ENCODE measurements at places on chromosomes 5 and 9.
A peak's percentile ranks its signal among the peaks of the same experiment; 100 is the strongest.

DNA sequence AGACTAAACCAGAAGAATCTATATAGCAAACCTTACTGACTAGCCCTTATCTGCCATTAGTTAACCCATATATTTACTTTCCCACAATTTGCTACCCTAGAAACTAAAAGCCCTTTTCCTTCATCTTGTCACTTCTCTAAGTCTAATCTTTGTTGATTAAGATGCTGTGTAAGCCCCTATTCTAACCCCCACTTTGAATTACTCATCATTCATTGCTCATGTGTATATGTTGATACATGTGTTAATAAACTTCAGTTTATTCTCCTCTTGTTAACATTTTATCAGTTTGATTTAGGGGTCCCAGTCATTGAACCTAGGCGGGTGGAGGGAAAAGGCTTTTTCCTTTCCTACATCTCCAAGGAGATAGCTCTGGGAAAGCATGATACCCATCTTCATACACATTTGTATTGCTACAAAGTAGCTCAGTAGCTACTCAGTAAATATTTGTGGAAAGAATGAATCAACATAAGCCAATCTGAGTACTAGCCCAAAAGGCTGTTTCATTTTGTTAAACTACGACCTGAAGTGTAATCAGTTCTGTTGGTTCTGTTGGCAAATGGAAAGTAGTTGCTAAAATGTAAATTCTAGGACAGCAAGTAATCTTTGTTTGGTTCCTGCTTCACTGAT is 35.1 kb upstream of the NDFIP1 start:
- no peak for DNase-seq

- no peak for DNase-seq
Measured at GRCh38 chr9:23413541-23413940, 412.5 kb downstream of the ELAVL2 start.

DNA sequence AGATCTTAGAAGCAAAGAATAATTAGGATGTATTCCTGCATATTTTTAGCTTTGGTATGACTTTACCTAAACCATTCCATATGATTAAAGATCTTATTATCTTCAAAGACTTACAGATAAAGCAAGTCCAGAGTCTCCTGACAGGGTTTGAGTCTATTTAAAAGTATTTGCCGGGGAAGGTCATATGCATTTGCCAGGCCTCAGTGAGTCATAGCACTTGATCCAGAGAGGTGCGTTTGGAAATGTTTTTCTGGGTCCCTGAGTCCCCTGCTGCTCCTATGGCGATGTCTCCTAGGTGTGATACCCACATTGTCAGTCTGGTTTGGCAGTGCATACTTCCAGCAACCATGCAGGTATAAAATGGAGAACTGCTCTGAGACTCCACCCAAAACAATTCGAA is 217.0 kb downstream of the FBXL7 start:
- peak; percentile 29 for DNase-seq

DNA sequence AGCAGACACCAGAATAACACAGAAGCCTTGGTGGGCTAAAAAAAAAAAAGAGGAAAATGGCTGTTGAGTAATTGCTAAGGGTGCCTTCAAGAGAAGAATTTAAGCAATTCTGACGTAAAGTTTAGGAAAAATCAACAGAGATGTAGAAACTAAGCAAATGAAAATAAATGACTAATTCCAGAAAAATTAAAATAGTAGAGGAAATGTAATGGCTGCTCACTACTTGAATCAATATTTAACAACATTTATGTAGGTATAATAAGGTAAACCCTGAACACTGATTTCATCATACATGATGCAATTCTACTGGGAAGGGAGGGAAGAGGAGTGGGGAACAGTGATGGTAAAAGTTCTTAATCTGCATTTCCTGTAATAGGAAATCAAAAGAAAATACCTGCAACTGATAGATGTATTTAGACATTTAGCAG is 41.4 kb downstream of the PUM3 start:
- peak; percentile 82 for DNase-seq

Data from bronchial epithelial cell (primary cell).